Stimulated activated CD4-positive, alpha-beta T cell treated with anti-CD3 and anti-CD28 coated beads, TNF-alpha, amount 100 ng/mL, for 1 hour (primary cell): ENCODE measurements at places on chromosomes 13 and 19.

GRCh38 chr13:27869436-27870095 lies 50.2 kb upstream of the PDX1 start:
- no peak for DNase-seq

GRCh38 chr13:29438769-29439168 lies 156.7 kb downstream of the SLC7A1 start:
- DNase-seq, result no peak

DNA sequence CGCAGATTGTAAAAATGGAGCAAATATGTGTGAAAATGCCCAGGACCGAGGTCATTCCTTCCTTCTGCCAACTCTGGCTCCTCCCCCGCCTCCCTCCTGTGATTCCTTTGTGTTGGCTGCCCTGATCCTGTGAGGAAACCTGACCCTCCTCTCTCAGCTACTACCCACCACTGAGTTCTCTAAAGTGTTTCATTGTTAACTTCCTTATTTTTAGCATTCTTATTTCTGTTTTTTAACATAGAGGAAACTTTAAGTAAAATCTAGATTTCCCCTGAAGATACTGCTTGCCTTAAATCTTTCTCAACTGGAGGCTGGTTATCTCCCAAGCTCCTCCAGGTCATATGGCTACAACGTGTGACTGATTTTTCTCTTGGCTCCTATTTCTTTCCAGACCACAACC lies 21.7 kb upstream of the FBXL3 start:
- DNase-seq, result no peak

DNA sequence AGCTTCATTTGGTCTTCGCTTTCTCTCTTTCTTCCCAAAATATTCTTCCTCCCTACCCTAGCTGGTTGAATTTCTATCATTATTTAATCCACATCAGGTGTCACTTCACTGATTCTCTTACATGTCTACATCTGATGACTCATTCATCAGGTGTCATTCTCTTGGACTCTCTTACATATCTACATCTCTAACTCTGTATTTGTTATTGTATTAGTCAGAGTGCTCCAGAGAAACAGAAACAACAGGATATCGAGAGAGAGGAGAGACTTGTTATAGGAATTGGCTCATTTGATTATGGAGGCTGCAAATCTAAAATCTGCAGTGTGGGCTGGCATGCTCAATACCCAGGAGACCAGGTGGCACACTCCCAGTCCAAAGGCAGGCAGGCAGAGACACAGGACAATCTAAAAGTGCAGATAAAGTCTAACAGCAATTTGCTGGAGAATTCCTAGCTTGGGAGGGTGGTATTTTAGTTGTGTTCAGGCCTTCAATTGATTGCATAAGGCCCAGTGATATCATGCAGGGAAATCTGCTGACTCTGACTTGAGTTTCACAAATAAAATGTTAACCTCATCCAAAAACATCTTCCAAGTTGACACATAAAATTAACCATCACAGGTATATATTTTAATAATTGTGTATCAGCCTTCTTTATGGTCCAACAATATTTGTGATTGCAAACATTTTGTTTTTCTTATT lies 541.4 kb upstream of the SLITRK5 start:
- DNase-seq, result no peak

DNA sequence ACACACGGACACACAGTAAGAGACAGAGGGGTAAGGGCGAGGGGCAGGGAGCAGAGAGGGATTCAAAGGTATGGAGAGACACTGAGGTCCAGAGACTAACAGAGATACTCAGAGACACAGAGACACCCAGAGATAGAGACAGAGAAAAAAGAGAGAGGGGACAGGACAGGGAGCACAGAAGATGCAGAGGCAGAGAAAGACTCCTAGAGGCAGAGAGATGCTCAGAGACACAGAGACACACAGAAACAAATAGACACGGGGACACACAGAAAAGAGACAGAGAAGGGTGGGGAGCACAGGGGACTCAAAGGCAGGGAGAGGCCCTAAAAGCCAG lies 39.8 kb downstream of the DEDD2 start:
- no peak for DNase-seq

DNA sequence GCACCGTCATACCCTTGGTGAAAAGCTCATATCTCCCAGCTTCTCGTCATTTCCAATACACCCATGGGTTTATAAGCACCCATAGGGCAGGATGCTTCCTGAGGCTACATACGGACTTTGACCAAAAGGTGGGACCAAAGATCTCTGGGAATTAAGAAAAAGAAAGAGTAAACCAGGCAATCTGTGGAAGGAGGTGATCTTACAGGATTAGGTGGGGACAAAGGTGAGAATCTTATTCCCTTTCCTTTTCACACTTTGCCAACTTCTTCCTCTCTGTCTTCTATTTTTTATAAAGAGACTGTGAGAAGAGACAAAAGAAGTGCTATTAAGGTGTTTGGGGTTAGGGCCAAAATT lies 172.0 kb downstream of the DLEU7 start:
- DNase-seq, result no peak

- DNase-seq, result no peak
Measured at GRCh38 chr19:29404951-29405727, 120.7 kb upstream of the VSTM2B start.
